Stimulated activated CD4-positive, alpha-beta T cell treated with anti-CD3 and anti-CD28 coated beads, Interleukin-1b, Interleukin-23, amount 100 ng/mL, for 24 hours (primary cell): ENCODE measurements at places on chromosomes 6 and 20.

- DNase-seq, result no peak
Measured at GRCh38 chr20:17171746-17172280, 55.0 kb upstream of the PCSK2 start.

GRCh38 chr6:30007132-30007764 lies 53.8 kb upstream of the POLR1H start:
- no peak for DNase-seq

GRCh38 chr20:60117065-60117464 lies 158.8 kb downstream of the CDH26 start:
- no peak for DNase-seq

DNA sequence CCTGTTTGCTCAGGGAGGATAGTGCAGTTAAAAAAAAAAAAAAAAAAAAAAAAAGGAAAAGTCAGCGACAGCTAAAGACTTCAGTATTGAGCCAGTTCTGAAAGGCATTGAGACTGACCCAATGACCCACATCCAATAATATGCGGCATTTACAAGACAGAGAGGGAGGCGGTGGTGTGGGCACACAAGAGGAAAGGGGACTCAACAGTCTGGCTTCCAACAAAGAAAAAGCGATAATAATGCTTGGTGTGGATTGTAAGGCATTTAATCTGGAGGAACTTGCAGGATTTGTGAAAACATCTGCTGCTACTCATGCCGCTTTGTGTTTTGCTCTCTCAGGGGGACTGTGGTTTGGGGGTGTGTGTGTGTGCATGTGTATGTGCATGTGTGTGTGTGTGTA lies 784.3 kb upstream of the CHD6 start:
- no peak for DNase-seq

DNA sequence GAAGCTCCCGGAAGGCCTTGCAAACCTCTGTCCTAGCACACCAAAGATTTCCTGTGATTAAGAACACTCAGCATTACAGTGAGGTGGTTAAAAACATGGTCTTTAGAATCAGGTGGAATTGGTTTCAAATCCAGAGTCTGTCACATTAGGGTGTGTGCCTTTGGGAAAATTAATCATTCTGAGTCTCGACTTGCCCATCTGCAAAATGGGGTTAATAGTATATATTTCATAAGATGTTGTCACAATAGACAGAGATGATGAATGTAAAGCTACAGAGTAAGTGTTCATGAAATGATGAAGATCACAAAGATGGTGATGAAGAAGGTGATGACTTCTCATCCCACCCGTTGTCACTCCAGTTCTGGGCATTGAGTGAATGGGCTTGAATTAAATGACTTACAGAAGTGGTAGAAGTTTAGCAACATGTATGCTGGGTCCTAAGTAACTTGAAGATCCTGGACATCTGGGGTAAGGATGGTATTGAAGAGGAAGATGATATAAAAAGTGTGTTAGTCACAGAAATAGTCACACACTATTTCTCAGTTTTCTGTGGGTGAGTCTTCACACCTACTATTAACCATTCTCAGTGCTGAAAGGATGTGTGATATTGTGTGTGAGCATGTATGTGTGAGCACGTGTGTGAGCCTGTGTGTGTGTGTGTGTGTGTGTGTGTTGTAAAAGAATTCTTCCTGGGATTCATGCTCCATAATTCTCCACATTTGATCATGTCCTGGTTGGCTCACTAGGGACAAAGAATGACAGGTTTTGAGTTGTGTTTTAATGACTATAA lies 28.0 kb upstream of the NEDD9 start:
- DNase-seq, result no peak

GRCh38 chr6:142820338-142821051 lies 124.5 kb downstream of the HIVEP2 start:
- DNase-seq, result no peak

GRCh38 chr6:42441697-42442081 lies 10.0 kb downstream of the TRERF1 start:
- DNase-seq, result no peak

GRCh38 chr6:169847141-169847674 lies 95.8 kb downstream of the ERMARD start:
- no peak for DNase-seq

- DNase-seq, result no peak
Measured at GRCh38 chr20:49409302-49409974, 73.0 kb downstream of the KCNB1 start.

DNA sequence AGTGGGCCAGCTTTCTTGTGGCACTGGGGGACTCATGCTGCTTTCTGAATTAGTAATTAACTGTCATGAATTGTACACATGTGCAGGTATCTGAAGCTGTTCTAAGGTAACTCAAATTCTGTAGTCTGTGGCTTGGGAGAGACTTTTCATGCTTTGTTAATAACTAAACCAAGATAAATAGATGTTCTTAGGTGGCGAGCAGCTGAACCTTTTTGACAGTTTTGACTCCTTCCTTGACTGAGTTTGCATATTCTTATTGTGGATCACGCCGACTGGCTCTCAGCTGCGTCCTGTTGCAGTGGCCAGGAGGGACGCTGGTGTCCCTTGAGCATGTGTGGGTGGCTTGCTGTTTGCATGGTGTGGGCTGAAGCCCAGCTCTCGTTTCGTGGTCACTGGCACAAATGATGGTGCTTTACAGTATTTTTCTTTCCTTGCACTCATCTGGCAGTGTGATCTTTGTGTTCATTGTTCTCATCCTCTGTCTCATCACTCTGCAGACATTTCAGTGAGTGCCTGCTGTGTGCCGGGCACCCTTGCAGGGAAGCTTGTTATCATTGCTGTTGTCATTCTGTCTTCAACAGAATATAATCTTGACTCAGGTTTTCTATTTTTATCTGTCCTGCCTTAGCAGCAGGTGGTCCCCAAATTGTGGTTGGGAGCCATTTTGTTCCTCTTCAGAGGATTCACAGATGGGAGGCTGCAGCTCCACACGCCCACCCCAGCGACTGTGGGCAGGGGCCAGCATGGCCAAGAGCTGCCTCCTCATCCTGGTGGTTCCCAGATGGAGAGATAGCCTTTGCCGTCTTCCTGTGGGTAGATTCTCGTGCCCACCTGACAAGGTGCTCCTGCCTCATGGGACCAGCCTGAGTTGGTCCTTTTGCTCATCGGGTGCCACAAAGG lies 39.6 kb downstream of the DUSP22 start:
- DNase-seq, result no peak

DNA sequence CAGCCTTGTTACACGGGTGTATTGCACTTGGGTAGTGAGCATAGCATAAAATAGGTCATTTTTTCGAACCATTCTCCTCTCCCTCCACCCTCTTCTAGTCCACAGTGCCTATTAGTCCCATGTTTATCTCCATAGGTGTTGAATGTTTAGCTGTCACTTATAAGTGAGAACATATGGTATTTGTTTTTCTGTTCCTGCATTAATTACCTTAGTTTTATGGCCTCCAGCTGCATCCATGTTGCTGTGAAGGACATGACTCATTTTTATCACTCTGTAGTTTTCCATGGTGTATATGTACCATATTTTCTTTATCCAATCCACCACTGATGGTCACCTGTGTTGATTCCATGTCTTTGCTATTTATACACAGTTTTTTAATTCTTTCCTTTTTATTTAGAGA lies 889.5 kb downstream of the EYS start:
- no peak for DNase-seq

GRCh38 chr6:43376551-43376981 lies 7.1 kb upstream of the ZNF318 start:
- peak; percentile 14 for DNase-seq

DNA sequence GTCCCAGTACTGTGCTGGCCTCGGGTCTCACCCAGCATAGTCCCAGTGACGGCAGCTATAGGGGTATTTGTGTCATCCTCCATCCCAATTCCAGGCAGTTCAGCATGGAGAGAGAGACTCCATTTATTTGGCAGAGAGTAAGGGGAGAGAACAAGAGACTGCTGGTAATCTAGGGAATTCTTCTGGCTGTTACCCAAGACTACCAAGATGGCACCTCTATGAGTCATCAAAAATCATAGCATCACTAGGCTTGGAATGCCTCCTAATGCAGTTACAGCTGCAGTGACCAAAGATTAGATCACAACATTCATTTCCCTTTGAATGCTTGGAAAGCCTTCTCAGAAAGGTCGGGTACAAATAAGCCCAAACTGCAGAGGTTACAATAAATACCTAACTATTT lies 660.4 kb upstream of the FLRT3 start:
- DNase-seq, result no peak
